Nucleus accumbens (tissue), 56 donors: ENCODE measurements at places on chromosomes 3 and 15.

GRCh38 chr3:187946981-187947380 is 201.7 kb upstream of the BCL6 start:
- DNase-seq = no peak

DNA sequence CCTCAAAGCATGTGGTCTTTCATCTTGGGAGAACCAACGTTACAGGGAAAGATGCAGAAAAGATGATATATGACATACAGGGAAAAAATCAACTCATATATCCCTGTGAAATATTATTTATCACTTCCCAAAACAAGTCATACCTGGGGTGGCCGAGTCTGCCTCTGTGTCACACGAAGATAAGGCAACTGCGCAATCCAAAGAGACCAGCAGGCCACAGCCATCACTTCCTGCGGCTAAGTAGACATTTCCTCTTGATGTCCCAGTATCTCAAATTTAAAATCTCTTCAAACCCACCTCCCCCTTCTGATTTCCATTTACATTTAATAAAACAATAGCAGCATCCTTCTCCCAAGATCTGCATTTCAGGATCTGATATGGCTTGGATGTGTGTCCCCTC is 71.5 kb downstream of the IGF2BP2 start:
- no peak for DNase-seq

DNA sequence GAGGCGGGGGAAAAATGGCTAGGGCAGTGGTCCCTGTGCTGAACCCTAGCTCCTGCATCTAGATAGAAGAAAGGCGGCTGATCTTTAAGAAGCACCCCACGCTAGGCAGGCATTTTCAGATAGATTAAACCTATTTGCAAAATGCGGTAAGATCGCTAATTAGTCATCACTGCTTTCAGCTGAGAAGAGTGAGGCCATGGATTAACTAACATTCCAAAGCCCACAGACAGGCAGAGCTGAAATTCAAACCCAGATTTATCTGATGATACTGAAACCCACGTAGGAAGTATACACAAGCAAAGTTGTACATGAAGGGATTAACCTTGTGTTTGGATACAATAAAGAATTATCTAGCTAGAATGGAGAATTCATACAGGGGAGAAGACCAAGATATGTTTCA is 4.8 kb downstream of the ADPGK start:
- DNase-seq = no peak

DNA sequence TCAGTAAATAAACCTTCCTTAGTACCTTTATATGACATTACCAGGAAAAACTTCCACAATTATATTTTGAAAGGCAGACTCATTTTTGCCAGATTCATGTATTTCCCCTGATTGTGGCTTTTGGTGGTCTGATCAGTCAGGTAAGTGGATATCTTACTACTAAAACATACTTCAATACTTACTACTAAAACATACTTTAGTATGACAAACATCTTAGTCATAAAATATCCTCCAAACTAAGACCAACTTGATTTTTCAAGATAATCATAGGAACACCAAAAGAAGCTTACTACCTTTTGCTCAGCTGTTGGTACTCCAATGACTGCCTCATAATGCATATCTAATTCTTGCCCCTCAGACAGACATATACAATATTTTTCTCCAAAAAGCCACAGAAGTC is 9.3 kb downstream of the TJP1 start:
- no peak for DNase-seq

- no peak for DNase-seq
Measured at GRCh38 chr15:101451266-101451799, 38.2 kb downstream of the PCSK6 start.

GRCh38 chr3:159390656-159391212 is 588.9 kb downstream of the MFSD1 start:
- DNase-seq = no peak

- DNase-seq = no peak
Measured at GRCh38 chr15:28005004-28005527, 94.0 kb downstream of the OCA2 start.

- DNase-seq = no peak
Measured at GRCh38 chr3:171145798-171146197, 119.3 kb upstream of the SLC2A2 start.

- no peak for DNase-seq
Measured at GRCh38 chr3:13547591-13548371, 1.1 kb upstream of the FBLN2 start.

DNA sequence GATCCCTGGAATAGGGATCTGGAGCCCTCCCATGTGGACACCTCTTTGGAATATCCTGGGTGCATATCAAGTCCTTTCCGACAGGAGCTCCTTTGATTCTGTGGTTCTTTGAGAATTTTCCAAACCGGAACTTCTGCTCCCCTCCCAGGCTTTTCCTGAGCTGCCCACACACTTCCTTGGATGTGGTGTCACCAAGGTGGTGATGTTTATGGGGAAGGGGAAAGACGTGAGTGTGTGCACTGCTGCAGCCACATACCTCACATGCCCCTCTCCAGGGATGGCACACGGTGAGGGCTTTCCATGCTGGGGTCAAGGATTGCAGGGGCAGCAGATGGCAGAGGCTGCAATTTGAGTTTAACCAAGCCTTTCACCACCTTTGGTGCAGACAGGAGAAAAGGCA is 27.9 kb upstream of the PSTPIP1 start:
- no peak for DNase-seq

DNA sequence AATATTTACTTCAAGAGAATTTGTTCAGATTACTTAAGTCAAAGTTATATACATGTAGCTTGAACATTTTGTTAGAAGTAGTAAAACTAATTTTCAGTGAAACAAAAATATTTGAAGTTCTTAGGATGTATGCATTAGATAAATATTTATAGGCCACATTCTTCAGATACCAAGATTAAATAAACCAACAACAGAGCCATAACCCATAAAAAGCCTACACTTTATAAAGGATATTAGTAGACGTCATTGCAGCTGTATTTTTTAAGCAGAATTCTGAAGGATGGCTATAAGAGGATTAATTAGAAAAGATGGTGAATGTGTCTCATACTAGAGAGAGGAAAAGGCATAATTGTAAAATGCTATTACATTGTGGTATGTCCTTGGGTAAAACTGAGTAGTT is 449.7 kb upstream of the ALCAM start:
- no peak for DNase-seq

DNA sequence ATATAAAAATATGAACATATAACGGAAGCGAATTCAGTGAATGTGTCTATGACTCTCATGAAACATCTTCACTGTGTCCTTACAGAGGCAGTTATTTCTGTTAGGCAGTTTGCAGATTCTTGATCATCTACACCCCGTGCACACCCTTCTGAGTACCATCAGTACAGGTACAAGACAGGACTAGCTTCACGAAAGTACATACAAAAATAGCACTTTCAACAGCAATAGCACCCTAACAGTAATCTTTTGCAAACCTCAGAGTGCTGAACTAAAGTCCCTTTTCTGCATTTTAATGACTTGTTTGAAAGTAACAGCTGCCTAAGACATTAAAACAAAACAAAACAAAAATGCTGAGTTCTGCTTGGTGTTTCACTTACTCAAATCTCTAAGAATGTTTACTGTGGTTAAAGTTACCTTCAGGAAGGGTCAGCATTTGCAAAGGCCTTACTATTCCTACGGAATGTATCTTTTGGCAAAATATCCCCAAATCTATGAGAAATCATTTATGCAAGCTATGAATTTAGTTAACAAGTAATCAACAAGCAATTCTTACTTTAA is 104.1 kb downstream of the CNTN3 start:
- DNase-seq = no peak

GRCh38 chr3:37640636-37641375 is 220.9 kb upstream of the CTDSPL start:
- no peak for DNase-seq

GRCh38 chr15:89321521-89322410 is 12.9 kb downstream of the POLG start:
- no peak for DNase-seq

- DNase-seq = no peak
Measured at GRCh38 chr15:53917109-53917508, 61.1 kb upstream of the UNC13C start.

- no peak for DNase-seq
Measured at GRCh38 chr3:184629555-184630160, 68.1 kb downstream of the EPHB3 start.
